Nephron progenitor cell (in vitro differentiated cells): ENCODE measurements at places on chromosomes 5 and 9.

DNA sequence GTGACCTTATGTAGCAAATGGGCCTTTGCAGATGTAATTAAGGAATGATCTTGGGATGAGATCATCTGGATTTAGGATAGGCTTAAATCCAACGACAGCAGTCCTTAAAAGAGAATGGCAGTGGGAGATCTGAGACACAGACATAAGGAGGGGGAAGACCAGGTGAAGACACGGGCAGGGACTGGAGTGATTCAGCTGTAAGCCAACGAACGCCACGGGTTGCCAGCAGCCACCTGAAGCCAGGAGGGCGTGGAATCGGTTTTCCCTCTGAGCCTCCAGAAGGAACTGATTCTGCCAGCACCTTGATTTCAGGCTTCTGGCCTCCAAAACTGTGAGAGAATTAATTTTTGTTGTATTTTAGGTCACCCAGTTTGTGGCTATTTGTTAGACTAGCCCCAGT is 218.6 kb upstream of the ANKRD55 start:
- DNase-seq, result no peak

GRCh38 chr5:115772731-115773475 is 43.6 kb downstream of the CDO1 start:
- no peak for DNase-seq

DNA sequence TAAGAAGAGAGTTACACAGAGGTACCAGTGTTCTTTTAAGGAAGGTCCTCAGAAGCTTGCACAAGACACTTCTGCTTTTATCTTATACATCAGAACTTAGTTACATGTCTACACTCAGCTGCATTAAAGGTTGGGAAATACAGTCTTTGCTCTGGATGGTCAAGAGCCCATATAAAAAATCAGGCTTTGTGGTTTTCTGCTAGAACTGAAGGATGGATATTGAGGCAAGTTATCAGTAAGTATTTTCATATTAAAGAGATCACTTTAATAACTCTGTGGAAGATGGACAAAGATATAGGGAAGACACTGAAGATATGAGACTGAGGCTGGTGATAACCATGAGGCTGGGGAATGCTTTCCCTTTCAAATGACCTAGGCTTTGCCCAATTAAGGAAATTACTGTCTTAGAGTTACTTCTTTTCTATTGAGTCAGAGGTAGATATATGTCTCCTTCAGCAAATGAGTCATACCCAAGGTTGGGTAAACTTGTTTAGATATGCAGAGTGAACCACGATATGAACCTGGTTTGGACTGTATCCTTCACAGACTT is 87.0 kb upstream of the TNC start:
- no peak for DNase-seq

DNA sequence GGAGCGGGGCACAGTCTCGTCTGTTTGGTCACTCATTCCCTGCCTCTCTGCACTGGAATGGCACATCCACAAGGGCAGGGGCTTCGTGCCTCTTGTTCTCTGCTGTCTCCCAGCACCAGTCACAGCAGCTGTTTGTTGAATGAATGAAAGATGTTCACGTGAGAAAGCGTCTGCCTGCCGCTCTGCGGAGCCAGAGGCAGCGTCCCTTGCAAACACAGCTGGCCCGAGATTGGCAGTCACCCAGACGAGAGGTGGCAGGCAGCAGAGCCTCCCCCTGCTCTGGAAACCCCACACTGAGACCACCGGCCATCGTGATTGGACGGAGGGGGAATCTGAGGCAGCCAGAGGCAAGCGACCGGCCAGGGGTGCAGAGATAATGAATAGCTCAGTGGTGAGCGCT is 6.0 kb upstream of the FAM163B start:
- DNase-seq, result no peak

DNA sequence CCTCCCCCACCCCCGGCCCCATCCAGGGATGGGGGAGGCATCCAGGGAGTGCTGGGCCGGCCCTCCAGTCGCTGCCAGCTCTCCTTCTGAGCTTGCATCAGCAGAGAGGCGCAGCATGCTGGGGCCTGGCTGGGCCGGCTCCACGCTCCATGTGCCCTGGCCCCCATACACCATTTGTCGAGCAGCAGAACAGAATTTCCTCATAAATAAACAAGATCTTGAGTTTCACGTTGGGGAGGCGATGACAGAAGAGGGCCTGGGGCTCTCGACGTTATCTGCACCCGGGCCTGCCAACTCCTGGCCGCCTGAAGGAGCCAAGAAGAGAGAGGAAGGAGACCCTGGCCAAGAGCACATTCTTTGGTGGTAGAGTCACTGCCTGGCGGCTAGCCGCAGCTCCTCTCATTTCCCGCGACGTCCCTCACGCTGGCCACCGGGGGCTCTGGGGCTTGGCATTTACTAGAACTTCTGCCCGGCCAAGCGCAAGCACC is 177.0 kb downstream of the FGF18 start:
- no peak for DNase-seq

DNA sequence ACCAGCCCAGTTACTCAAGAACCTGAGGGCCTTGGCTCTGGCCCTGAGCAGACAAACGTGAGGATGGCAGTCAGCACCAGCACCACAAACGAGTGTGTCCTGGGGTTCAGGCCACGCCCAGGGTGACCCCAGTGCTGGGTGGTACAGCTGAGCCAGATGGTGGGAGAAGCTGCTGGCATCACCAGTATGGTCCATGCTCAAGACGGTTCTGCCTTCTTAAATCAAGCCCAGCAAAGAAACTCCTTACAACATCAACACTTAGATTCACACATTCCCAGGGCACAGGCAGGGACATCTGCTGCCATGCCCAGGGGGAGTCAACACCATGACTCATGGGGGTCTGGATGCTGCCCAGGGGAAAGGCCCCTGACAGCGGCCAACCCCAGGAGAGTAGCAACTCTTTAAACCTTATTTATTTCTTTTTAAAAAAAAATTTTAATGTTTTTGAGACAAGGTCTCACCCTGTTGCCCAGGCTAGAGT is 31.3 kb downstream of the IPPK start:
- DNase-seq, result no peak
